HAP-1 (cell line): ENCODE measurements at places on chromosomes 1 and 21.

DNA sequence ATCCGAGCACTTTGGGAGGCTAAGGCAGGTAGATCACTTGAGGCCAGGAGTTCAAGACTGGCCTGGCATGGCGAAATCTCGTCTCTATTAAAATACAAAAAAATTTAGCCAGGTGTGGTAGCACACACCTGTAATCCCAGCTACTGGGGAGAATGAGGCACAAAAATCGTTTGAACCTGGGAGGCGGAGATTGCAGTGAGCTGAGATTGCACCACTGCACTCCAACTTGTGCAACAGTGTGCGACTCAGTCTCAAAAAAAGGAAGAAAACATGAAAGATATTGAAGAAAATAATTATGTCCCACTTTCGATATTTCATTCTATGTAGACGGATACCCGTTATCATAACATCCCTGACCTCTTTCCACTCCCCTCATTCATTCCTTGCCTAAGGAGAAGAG, 19.2 kb downstream of the TUT4 start:
- DNase-seq, result no peak

DNA sequence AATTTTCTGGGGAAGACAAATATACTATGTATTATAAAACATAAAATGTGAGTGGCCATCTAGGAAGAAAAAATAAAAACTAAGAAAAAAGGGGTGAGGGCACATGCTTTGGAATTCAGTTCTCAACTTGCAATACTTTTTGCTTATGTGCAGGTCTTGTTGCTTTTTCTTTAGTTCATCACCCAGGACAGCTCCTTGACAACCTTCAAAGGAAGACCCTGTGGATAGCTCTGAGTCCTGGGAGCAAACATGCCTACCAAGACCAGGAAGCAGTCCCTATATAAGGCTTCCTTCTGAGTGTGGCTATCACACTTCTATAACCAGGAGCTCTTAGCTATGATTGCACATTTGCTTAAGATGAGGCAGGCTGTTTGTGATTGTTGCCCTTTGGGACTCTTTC, 78.0 kb downstream of the WDR64 start:
- no peak for DNase-seq

GRCh38 chr1:42369471-42369870, 11.1 kb upstream of the RIMKLA start:
- no peak for DNase-seq

DNA sequence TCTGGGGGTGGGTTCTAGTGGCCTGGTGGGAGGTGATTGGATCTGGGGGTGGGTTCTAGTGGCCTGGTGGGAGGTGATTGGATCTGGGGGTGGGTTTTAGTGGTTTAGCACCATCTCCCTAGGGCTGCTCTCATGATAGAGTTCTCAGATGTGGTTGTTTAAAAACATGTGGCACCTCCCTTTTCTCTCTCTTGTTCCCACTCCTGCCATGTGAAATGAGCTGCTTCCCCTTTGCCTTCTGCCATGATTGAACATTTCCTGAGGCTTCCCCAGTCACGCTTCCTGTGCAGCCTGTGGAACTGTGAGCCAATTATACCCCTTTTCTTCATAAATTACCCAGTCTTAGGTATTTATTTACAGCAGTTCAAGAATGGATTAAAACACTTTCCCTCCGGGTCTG, 327.3 kb upstream of the AJAP1 start:
- no peak for DNase-seq

GRCh38 chr1:27176954-27177353, 22.0 kb upstream of the SLC9A1 start:
- no peak for DNase-seq

DNA sequence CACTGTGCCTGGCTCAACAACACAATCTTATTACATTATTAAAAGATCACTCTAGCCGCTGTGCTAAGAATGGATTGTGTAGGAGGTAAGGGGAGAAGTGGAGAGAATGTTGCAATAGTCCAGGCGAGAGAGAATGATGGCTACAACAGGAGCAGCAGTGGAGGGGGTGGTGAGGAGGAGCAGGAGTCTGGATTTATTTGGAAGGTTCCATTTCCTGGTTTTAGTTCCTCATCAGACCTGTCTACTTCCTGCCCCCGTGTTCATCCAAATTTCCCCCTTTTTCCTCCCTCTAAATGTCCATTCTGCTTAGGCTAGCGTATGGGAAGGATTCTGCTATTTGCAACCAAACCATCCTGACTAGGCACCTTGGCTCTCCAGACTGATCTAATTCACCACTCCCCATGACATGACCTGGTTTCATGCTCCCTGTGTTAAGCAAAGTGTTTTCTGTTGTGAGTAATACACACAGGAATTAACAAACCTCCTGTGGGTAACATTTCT, 35.1 kb upstream of the EYA3 start:
- no peak for DNase-seq

- DNase-seq, result no peak
These were observed 220.2 kb downstream of the TBX15 start for GRCh38 chr1:118767971-118768370.

- no peak for DNase-seq
These were observed 35.1 kb downstream of the ARHGAP29 start for GRCh38 chr1:94202241-94202640.

GRCh38 chr1:3461238-3461933, 6.9 kb downstream of the ARHGEF16 start:
- DNase-seq, result no peak

GRCh38 chr1:242083742-242084141, 84.8 kb upstream of the MAP1LC3C start:
- no peak for DNase-seq

- peak; percentile 15 for DNase-seq
These were observed 44.0 kb downstream of the TRIM62 start for GRCh38 chr1:33137800-33138199.
